ENCODE measurements at places on chromosomes 1 and 21.
A peak's percentile ranks its signal among the peaks of the same experiment; 100 is the strongest.

- DNase-seq, result no peak
Observed at GRCh38 chr1:172003766-172004530, 162.7 kb downstream of the DNM3 start.

GRCh38 chr1:9753121-9753531, 70.6 kb downstream of the CLSTN1 start:
- no peak for DNase-seq

GRCh38 chr1:43300378-43301094, at the start of gene TIE1:
Gene TIE1, plus strand, starts transcription at chr1:43300982. Its CDS starts 90 bp downstream, at chr1:43301072.
- no peak for DNase-seq

- no peak for DNase-seq
Observed at GRCh38 chr1:153795330-153795837, 20.2 kb downstream of the SLC27A3 start.

DNA sequence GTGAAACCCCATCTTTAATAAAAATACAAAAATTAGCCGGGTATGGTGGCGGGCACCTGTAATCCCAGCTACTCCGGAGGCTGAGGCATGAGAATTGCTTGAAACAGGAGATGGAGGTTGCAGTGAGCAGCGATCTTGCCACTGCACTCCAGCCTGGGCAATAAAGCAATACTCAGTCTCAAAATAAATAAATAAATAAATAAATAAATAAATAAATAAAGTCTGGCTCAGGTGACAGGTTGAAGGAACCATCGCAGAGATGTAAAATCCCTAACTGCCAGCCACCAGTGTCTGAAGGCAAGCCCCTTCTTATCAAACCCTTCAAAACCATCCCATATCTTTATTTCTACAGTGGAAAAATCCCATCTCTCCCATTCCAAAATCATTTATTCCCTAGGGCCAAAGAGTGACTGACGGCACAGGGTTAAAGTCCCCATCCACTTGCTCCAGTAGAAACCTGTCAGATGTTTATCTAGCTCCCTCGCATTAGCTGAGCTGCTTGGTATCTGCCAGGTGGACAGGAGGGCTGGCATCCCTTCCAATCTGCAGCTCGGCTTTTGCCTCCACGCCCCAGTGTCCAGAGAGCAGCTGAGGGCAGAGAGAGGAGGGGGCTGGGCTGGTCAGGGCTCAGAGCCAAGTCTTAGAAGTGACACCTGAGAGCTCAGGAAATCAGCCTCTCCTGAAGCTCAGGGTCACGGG, 5.0 kb downstream of the CSRP1 start:
- DNase-seq, result no peak

DNA sequence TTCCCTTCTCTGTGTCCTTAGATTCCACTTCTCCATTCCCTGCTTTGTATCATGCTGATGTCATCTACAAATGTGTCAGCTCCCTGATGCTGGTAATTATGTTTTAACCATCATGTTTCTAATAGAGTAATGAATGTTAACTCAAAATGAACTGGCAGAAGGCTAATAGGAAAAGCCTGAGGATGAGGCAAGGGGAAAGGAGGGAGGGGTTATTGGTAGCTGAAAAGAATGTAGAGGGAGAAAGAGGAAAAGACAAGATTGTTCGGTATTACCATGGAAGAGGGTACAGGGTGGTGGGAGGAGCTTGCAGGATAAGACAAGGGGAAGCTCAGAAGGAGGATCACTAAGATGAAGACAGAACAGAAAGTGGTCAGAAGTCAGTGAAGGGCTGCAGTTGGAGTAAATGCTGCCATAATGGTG, 150.9 kb downstream of the ZC3H11B start:
- DNase-seq, result no peak

GRCh38 chr1:211340622-211341507, 14.2 kb downstream of the TRAF5 start:
- no peak for DNase-seq

DNA sequence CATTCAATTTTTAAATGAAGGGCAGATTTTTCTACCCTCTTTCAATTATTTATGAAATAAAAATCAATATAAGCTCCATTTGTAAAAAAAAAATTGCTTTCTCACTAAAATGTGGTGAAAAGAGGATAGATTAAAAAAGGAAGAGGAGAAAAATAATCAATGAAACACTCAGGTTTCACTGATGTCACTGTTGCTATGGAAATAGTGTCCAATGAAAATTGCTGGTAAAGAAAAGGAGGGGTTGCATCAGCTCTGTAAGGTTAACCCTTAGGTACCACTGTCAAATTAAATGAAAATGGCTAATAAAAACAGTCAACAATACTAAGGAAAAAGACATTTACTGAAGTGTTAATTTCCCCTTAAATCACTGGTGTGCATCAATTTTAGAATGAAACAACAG, 91.6 kb upstream of the TTC39A start:
- DNase-seq, result no peak

DNA sequence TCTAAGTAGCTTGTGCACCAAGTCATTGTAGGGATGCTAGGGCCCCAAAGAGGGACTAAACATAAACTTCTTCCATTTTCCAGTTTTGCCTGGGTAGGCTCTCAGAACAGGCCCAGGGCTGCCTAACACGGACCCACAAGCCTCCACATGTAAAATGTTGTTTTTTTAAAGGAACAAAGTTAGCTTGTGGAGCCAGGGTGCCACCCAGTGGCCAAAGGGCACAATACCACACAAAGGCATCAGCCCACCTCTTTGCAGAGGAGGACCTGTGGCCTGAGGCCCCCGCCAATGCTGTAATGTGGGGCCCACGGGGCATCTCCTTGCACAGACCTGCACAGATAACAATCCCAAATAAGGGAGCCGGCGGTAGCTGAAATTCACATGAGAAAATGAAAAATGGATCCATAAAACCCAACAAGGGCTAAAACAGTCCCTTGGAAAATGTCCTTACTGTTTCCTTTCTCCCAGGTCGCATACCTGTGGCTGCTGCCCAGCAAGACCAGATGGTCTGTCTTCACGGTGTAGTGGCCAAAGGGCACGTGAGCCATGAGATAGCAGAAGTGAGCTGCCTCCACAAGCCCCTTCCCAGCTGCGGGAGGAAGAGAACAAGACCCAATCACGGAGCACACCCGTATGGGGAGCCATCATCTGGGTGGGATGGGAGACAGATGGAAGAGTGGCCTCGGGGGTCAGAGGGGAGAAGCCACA, 23.8 kb downstream of the SEC16B start:
- DNase-seq, result peak; percentile 56

DNA sequence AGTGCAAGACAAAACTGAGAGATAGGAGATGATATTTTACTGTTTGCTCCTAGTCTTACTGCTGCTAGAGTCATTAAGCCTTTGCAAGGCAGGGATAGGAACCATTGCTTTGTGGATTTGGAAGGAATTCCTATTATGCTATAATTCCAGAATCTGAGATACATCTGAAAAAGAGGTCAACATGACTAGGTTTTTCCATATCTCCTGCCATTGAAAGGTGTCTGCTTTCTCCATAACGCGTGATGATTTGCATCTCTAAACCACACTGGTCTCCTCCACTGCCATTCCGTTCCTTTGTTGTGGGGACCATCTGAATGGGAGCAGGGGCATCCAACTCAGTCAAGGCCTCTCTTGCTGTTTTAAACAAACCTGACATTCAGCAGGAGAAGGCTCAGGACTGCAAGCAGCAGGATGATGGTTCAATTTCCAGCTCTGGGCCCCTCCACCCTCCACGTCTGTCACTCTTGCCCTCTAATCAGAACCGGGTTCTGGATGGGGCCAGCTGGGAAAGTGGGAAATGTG, 45.2 kb downstream of the PLPP3 start:
- DNase-seq, result no peak

DNA sequence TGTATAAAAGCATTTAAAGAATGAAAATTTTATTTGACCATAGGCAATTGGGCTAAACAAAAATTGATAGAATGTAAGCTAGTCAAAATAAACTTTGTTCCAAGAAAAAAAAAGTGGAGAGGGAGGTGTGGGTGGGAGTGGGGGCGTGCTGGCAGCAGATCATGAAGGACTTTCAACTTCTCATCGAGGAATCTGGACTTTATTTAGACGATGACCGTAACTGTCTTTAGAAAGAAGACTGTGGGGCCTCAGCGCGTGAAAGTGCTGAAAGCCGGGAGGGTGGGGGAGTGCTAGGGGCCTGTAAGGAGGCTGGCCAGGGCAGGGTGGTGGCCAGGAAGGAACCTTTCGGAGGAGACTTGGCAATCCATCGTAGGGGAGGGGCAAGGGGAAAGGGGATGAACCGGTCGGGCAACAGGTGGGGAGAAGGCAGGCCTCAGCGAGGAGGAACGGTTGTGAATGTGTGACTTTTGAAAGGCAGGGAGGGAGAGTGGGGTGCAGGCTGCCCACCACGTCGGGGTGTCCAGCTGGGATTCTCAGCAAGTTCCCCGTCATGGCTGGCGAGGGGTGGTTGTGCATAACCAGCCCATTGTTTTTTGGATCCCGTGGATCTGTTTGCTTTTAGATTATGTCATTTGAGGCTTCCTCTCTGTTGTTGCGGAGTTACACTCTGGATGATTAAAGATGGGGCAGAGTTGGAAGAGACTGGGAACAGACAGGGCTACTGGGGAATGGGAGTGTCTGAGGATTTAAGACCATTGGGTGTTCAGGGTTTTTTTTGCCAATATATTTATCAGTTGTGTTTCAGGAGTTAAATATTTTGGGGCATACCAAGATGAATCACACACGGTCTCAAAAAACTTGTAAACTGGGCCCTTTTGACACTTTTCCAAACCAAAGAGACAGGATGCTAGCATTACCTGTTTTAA, 35.5 kb downstream of the HUNK start:
- DNase-seq, result no peak

DNA sequence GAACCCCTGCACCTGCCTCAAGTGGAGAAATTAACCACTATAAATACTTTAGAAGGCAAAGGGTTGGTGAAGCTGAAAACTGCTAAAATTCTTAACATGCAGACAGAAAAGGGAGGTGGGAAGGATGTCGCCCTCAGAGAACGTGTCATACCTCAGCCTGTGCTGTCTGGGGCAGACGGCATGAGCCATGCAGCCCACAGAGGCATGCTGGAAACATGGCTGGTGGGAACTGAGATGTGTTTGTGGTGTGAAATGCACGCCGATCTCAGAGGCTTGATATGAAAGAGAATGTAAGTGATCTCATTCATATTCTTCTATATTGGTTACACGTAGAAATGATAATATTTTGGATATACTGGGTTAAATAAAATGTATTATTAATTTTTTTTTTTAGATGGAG, 16.3 kb downstream of the AGPAT3 start:
- no peak for DNase-seq

GRCh38 chr1:38735651-38736161, 123.9 kb downstream of the RRAGC start:
- DNase-seq, result no peak

DNA sequence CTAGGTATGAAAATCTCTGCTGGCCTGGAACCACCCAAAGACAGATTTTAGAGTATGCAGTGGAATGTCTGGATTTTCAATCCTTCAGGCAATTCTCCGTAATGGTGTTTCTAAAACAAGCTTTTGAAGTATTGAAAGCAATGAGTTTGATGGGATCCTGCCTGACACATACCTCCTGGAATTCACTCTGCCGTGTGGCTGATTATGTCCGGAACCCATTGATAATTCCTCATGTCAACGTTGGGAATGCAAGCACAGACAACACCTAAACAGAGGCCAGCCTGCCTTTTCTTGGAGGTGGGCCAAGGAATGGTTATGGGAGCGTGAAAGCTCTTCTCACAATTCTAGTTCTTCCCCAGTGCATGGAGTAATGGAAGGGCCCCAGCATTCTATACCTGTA, 168.9 kb upstream of the HMCN1 start:
- no peak for DNase-seq

DNA sequence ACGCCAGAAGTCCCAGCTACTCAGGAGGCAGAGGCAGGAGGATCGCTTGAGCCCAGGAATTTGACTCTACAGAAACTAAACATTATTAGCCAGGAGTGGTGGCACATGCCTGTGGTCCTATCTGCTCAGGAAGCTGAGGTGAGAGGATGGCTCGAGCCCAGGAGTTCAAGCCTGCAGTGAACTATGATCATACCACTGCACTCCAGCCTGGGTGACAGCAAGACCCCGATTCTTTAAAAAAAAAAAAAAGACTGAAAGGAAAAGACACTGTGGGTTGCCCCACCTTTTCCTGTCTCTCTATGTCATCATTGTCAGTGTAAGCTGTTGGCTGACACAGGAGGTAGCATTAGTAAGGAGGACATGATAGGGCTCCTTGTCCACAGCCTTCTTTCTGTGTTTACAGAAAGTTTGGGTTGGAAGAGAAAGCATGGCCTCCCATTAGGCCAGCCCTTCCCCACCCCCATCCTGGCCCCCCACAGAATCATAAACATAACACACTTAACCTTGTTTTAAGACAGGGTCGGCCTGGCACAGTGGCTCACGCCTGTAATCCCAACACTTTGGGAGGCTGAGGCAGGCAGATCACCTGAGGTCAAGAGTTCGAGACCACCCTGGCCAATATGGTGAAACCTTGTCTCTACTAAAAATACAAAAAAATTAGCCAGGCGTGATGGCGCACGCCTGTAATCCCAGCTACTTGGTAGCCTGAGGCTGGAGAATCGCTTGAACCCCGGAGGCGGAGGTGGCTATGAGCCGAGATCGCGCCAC, 20.6 kb upstream of the RCAN3 start:
- no peak for DNase-seq

- DNase-seq, result no peak
Observed at GRCh38 chr1:230794431-230794830, 47.2 kb downstream of the CAPN9 start.

DNA sequence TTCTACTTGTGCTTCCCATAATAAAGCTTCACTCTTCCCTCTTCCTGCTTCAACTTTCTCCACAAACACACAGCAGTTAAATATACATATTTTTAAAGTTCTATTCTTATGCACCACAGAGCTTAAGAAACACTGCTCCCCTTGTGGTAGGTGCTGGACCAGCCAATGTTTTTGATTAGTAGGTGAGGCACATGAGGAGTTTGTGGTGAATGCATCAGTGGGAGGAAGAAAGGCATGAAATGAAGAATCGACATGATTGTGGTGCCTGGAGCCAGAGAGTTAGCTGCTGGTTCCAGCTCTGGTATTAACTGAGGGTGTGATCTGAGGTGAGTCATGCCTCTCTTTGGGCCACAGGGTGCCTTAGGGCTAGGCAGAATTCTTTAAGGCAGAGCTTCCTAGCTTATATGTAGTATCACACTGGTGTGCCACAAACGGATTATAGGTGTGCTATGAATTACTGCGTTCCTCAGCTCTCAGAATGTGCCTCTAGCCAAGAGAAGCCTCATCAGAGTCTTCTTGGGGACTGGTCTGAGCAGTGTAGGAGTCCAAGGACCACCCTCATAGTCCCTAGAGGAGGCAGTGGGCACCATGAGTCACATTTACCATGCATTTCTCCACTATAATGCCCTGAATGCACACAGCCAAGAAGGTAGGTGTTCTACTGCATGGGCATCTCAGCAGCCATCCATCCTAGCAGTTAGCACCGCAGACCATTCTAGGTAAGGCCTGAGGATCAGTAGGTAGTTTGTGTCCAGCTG, 97.4 kb upstream of the SGIP1 start:
- DNase-seq, result no peak

DNA sequence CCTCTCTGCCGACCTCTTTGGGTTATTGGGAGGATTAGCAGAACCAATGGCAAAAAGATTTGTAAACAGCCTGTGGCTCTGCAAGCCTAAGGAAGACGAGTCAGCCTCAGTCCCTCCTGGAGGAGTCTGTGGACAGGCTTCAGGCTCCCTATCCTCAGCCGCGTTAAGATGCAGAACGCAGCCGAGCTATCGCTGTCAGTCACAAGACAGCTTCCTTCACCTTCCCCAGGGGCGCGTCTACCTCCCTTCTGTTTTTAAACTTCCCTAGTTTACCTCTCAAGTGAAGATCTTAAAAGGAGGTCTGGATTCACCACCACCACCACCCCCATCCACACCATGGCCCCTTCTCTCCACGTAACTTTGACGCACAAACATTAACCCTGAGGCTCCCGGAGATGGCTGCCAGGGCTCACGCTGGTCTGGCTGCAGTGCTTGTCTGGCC, 738 bp downstream of the CAMK1G start:
- DNase-seq, result no peak
